Activated CD4-positive, alpha-beta T cell treated with anti-CD3 and anti-CD28 coated beads for 36 hours (primary cell): ENCODE measurements at places on chromosomes 2 and 18.

- no peaks in the 10 kb centered on the region for H3K36me3 ChIP-seq
- H3K4me3 ChIP-seq, result no peak overlapping the region
- DNase-seq, result no peak
- no peak overlapping the region for H3K27ac ChIP-seq
- H3K4me1 ChIP-seq, result no peaks in the 10 kb centered on the region
Measured at GRCh38 chr2:186879312-186879711, 30.3 kb upstream of the ZSWIM2 start.

- H3K4me3 ChIP-seq, result no peak overlapping the region
- peaks cover 12% of the 10 kb centered on the region for H3K27me3 ChIP-seq
Measured at GRCh38 chr2:209937893-209938292, 64.5 kb upstream of the RPE start.

- peaks cover 3% of the 10 kb centered on the region for H3K27me3 ChIP-seq
- no peaks in the 10 kb centered on the region for H3K36me3 ChIP-seq
- no peak for DNase-seq
Measured at GRCh38 chr2:551621-552020, 125.6 kb downstream of the TMEM18 start.

GRCh38 chr2:195594248-195594647 lies 62.8 kb upstream of the SLC39A10 start:
- peaks cover 2% of the 10 kb centered on the region for H3K36me3 ChIP-seq
- no peak for DNase-seq

DNA sequence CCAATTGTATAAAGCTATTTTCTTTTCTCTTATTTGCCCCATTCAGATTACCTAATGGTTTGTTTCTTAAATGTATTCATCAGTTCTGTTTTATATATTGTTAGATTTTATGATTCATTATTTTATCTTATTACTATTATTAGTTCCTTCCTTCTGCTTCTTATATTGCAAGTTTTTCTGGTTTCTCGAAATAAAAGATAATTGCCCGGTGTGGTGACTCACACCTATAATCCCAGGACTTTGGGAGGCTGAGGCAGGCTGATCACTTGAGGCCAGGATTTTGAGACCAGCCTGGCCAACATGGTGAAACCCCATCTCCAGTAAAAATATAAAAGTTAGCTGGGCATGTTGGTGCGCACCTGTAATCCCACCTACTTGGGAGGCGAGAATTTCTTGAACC lies 37.8 kb downstream of the ANTXR1 start:
- H3K36me3 ChIP-seq, result no peaks in the 10 kb centered on the region
- H3K4me3 ChIP-seq, result no peak overlapping the region
- DNase-seq, result no peak
- H3K27me3 ChIP-seq, result peaks cover 30% of the 10 kb centered on the region
- H3K4me1 ChIP-seq, result peaks cover 8% of the 10 kb centered on the region
- H3K27ac ChIP-seq, result no peak overlapping the region

DNA sequence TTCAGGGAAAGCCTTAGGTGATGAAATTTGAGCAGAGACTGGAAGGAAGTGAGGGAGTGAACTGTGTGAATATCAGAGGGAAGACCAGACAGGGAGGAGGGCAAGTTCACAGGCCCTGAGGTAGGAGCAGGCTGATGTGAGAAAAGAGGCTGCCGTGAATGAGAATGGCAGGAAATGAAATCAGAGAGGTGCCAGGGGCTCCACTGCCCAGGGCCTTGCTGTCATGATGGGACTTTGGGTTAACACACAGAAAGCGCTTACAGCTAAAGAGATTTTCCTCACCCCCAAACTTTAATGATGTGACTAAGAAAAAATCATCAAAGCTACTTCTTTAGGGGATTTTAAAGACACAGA lies 53.8 kb downstream of the MARCHF4 start:
- H3K36me3 ChIP-seq, result no peaks in the 10 kb centered on the region
- H3K27me3 ChIP-seq, result no peaks in the 10 kb centered on the region
- no peak for DNase-seq

DNA sequence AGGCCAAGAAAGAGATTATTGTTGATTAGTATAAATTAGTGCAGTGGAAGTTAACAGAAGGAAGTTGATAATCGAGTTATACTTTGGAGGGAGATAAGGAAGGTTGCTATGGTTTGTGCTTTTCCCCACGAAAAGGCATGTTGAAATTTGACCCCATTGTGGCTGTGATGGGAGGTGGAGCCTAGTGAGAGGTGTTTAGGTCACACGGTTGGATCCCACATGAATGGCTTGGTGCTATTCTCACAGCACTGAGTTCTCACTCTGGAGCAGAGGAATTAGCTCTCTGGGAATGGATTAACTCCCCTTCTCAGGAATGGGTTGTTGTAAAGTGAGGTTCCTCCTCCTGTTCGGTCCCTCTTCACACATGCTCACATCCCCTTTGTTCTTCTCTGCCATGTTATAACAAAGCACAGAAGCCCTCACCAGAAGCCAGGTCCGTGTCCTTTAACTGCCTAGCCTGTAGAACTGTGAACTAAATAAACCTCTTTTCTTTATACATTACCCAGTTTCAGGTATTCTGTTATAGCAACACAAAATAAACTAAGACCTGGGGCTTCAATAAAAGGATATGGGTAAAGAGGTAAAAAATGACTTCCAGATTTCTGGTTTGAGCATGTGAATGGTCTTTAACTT lies 21.9 kb downstream of the PIGN start:
- peaks cover 12% of the 10 kb centered on the region for H3K4me1 ChIP-seq
- peaks cover 24% of the 10 kb centered on the region for H3K36me3 ChIP-seq
- no peak overlapping the region for H3K4me3 ChIP-seq
- no peaks in the 10 kb centered on the region for H3K27me3 ChIP-seq
- no peak for DNase-seq
- H3K27ac ChIP-seq, result no peak overlapping the region

- no peaks in the 10 kb centered on the region for H3K36me3 ChIP-seq
- no peak overlapping the region for H3K4me3 ChIP-seq
- no peak overlapping the region for H3K27ac ChIP-seq
- H3K4me1 ChIP-seq, result no peaks in the 10 kb centered on the region
Measured at GRCh38 chr2:120917886-120918285, 182.2 kb downstream of the GLI2 start.

DNA sequence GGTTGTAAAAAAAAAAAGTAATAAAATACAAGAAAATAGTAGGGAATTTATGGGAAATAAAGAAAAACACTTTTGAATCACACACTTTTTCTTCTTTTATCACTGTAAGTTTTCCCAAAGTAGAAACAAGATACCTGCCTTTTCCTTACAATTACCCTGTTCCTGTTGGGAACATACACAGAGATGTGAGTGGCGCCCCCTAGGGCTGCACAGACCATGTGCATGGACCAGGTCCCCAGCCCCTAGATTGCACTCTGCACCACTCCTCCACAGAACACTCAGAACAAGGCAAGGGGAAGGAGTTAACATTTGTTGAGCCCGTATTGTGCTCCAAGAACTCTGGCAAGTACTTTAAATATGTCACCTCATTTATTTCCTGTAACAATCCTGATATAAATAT lies 118.7 kb upstream of the NRP2 start:
- no peak overlapping the region for H3K4me3 ChIP-seq
- H3K27ac ChIP-seq, result no peak overlapping the region
- DNase-seq, result peak; percentile 60
- H3K4me1 ChIP-seq, result no peaks in the 10 kb centered on the region
- no peaks in the 10 kb centered on the region for H3K36me3 ChIP-seq
- H3K27me3 ChIP-seq, result no peaks in the 10 kb centered on the region

DNA sequence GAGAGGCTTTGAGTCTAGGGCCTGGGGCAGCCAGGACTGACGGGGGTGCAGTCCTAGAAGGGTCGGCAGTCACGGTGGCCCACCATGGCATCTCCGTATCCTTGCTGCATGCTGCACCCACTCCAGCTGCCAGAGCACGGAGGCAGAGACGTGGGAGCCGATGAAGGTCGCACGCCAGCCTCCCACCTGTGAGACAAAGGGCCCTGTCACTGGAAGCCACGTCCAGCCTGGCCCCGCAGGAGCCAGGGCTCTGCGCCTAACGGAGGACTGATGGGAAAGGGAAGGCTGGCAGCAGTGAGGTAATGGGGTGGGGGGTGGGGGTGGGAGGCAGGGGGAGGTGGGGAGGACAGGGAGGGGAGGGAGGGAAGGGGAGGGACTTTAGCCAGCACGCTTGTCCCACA lies 21.9 kb downstream of the ITM2C start:
- peaks cover 19% of the 10 kb centered on the region for H3K4me1 ChIP-seq
- peaks cover 2% of the 10 kb centered on the region for H3K27me3 ChIP-seq
- H3K36me3 ChIP-seq, result no peaks in the 10 kb centered on the region

- no peak overlapping the region for H3K4me3 ChIP-seq
- H3K4me1 ChIP-seq, result no peaks in the 10 kb centered on the region
- H3K36me3 ChIP-seq, result no peaks in the 10 kb centered on the region
- H3K27me3 ChIP-seq, result peaks cover 4% of the 10 kb centered on the region
Measured at GRCh38 chr2:204608237-204608939, 63.1 kb downstream of the PARD3B start.

DNA sequence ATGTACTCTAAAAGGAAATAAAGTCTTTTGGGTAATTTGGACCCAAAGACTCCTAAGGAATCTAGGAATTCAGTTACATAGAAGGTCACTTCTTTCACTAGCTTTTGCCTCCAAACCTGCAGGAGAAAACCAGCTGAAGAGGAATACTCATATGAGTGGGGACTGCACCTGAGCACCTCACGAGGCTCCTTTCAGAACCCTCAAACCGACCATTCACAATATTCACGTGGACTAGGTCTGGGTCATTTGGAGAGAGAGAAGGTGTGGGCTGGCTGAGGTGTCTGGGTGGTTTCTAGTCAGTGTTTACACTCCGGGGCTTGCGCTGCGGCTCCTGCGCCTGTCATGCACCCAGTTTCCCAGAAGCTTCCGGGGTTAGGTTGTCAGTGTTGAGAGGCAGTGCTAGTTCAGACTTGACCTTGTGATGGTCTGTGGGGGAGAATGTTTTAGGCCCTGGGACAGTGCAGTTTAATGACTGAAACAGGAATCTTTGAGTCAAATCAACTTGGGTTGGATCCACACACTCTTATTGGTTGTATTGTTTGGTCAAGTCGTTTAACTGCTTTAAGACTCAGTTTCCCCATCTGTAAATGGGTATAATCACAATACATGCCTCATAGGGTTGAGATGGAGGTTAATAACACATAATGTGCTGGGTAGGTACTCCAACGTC lies 78.4 kb downstream of the LIMS1 start:
- peaks cover 86% of the 10 kb centered on the region for H3K4me1 ChIP-seq
- no peaks in the 10 kb centered on the region for H3K36me3 ChIP-seq
- H3K27me3 ChIP-seq, result no peaks in the 10 kb centered on the region

- DNase-seq, result no peak
- no peaks in the 10 kb centered on the region for H3K4me1 ChIP-seq
- no peak overlapping the region for H3K4me3 ChIP-seq
Measured at GRCh38 chr2:236997069-236997715, 88.5 kb upstream of the COPS8 start.

DNA sequence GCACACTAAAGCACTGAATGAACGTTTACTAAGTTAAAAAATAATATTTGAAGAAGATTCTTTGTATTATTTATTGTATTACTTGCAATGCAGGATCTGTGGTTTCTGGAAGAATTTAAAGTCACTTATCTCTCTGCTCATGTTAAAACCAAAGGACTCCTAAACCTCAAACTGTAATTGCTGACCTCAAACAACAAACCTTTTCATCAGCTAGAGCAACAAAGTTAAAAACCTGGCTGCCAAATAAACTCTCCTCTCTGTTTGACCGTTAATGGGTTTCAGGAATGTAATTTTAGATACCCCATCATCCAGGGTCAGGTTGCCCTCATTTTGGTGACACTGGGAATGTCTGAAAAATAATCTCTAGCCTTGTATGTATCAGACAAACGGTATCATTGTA lies 239.1 kb downstream of the TGIF1 start:
- no peak for DNase-seq
- no peaks in the 10 kb centered on the region for H3K36me3 ChIP-seq
- no peak overlapping the region for H3K27ac ChIP-seq

GRCh38 chr18:48124857-48125626 lies 194.6 kb upstream of the SMAD2 start:
- peaks cover 8% of the 10 kb centered on the region for H3K4me1 ChIP-seq
- no peaks in the 10 kb centered on the region for H3K36me3 ChIP-seq
- peak; percentile 60 for DNase-seq
- no peak overlapping the region for H3K4me3 ChIP-seq
- H3K27me3 ChIP-seq, result peaks cover 6% of the 10 kb centered on the region

GRCh38 chr18:10135302-10135926 lies 221.6 kb downstream of the VAPA start:
- peaks cover 19% of the 10 kb centered on the region for H3K27me3 ChIP-seq
- H3K4me3 ChIP-seq, result no peak overlapping the region
- H3K4me1 ChIP-seq, result peaks cover 7% of the 10 kb centered on the region
- DNase-seq, result no peak
